Sciatic nerve (tissue), 2 donors: ENCODE measurements at places on chromosomes 2 and 18. TPM values are rescaled to one million over a fixed set of nuclear protein-coding genes. Genes with fewer than 3 reads are reported as not detected.

DNA sequence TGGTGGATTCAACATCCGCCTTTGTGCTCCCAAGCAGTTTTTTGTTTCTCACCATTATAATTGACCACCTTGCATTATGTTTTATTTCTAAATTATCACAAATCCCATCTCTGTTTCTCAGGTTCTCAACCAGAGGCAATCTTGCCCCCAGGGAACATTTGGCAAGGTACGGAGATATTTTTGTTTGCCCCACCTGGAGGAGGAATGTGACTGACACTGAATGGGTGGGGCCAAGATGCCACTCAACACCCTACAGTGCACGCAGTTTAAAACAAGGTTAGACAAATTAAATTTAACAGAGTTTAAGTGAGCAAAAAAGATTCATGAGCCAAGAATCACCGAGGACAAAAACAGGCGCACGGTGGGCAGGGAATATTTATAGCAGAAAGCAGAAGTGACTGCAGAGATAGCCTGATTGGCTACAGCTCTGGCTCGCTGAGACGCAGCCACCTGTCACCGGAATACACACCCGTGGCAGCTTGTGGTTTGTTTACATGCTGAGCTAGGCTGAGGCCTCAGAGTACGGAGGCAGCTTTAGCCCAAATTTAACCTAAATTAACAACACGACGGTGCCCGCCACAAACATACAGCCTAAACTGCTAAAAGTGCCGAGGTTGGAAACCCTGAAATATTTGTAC lies 150.0 kb upstream of the ALKAL2 start:
- no peak for DNase-seq

DNA sequence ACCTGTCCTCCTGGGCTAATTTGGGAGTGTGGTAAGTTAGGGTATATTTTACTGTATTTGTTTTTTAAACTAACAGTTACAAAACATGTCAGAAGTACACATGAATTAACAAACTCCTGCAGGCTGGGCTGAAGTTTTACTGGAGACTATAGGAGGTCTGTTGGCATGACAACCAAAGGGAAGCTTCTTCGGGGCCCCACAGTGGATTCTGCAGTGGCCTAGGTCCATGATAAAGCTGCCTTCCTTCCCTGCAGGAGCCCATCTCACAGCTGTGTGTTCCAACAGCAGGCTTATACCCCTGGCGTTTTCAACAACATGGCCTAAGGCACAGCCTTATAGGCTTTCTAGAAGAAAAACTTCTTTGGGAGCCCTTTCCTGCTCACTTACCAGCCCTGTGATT lies 128.0 kb upstream of the SETBP1 start:
- no peak for DNase-seq

- DNase-seq: no peak
Observed at GRCh38 chr18:61333271-61333745, at the start of gene CDH20. CDH20 (plus strand) TSS chr18:61333430.

- no peak for DNase-seq
Observed at GRCh38 chr2:207990784-207991183, 34.5 kb downstream of the PLEKHM3 start.

GRCh38 chr18:13103366-13103765 lies 112.2 kb downstream of the CEP192 start:
- DNase-seq: no peak

GRCh38 chr18:9694952-9695495 lies 13.1 kb upstream of the RAB31 start:
- no peak for DNase-seq

DNA sequence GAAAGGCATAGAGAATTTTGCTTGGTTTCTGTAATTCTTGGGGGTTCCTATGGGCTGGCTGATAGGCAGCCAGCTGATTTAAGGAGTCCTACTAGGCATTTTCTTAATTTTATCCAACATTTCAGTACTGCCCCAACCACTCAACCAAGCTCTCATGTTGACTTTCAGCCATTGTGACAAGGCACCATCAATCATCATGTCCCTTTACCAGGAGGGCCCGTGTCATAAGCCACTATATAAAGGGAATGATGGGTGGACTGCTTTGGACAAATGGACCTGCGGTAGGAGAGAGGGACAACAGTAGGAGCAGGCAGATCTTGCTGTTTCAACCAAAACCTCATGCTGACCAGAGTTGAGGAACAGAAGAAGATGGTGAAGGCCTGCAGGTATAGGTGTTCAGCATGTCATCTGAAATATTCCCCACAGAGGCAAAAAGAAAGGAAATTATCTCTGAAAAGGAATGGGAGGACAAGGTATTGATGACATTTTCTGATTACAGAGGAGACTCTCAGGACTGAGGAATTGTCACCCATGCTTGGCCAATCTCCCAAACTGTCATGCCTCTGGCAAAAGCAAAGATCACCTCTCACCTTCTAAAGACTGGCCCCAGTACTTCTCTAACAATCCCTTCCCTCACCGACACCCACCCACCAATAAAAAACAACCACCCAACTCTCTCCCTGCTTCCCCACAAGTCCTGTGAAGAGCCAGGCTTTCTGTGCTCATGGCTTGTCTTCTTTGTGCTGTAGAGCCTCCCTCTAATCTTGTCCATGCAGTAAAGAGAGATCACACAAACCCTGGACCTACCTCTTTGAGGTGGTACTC lies 10.9 kb upstream of the TNP1 start:
- no peak for DNase-seq

- no peak for DNase-seq
Observed at GRCh38 chr18:56888978-56889377, 237.8 kb downstream of the WDR7 start.

Gene ATG9A
- total RNA-seq: 39.9 TPM

Gene SCTR
- not detected for total RNA-seq

Gene MATN3
- total RNA-seq: 8.8 TPM

Gene LHCGR
- total RNA-seq: 12.4 TPM

- no peak for DNase-seq
Observed at GRCh38 chr18:9845256-9845655, 40.5 kb upstream of the TXNDC2 start.

DNA sequence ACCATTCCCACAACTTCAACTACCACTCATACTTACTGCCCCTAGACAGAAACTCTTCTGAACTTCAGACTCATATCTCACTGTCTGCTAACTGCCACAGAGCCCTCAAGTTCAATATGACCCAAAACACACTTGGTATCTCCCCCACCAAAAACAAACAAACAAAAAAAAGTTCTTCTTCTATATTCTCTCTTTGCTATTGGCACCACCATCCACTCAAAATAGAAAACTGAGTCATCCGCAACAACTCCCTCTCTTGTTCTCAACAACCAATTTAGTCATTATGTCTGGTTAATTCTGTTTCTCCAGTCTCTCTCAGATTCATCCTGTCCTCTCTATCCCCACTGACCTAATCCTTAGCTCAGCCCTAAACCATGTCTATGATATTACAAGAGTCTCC lies 7.2 kb upstream of the DCTN1 start:
- DNase-seq: no peak

- DNase-seq: no peak
Observed at GRCh38 chr2:127951026-127951425, 65.3 kb upstream of the AMMECR1L start.

DNA sequence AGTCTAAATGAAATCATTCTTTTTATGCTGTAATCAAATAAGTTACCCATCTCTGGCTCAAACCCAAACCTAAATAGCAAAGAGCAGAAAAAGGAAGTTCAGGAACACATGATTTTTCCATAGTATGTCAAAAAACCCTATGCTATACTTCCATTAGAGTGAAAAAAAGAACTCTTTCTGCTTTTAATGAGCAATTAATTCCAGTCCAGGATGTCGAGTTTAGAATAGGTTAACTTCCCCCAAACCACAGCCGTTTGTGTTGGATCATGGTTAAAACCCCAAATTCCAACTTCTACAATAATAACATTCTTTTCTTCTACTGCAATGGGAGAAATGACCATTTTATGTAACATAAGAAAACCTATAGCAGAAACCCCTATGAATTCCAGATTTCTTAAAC lies 171.1 kb upstream of the NRP2 start:
- DNase-seq: no peak

Gene AGXT
- not detected for total RNA-seq

GRCh38 chr2:223068071-223068470 lies 16.1 kb downstream of the KCNE4 start:
- DNase-seq: no peak

- no peak for DNase-seq
Observed at GRCh38 chr2:224927646-224928173, 114.6 kb downstream of the DOCK10 start.

DNA sequence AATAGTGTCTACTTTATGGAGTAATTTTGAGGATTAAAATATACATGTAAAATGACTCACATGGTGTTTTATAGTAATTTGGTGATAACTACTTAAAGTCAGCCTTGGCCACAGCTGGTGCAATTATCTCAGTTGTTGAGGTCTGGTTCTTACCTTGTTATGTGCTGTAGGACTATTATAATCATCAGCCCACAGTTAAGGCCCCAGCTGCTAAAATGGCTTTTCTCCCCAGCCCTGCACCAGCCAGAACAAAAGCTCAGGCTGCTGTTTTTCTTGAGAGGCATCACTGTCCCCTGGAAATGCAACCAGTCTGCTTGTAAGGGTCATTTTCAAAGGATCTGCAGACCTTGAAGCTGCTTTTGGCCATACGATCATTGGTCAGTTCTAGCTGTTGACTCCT lies 283.3 kb upstream of the THUMPD2 start:
- DNase-seq: no peak

GRCh38 chr2:101949304-101949703 lies 42.5 kb upstream of the IL1R2 start:
- no peak for DNase-seq

Gene OTOF
- 0.13 TPM for total RNA-seq

DNA sequence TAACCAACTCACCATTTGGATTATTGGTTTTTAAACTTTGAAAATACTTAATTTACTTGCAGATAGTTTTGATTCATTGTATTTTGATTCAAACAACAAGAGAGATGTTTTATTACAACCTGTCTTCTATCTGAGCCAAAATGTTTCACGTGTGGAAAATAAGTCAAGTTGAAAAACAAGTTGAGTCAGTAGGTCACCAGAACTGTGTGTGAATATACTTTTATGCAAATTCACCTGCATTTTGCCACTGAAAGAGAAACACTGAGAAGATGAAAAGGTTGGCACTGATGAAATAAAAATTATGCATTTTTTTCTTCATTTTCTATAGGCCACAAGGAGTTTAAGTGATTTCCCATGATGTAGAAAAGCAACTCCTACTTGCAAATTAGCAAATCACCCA lies 68.3 kb downstream of the ICOS start:
- no peak for DNase-seq

GRCh38 chr2:180871649-180872048 lies 108.8 kb upstream of the UBE2E3 start:
- DNase-seq: no peak
